ENCODE measurements at places on chromosomes 6 and 20. TPM values are rescaled to one million over a fixed set of nuclear protein-coding genes. Genes with fewer than 3 reads are reported as not detected.

- DNase-seq: no peak
These were observed 37.5 kb upstream of the NUP153 start for GRCh38 chr6:17744019-17744756.

GRCh38 chr6:89138173-89138572 lies 7.7 kb upstream of the PM20D2 start:
- no peak for DNase-seq

DNA sequence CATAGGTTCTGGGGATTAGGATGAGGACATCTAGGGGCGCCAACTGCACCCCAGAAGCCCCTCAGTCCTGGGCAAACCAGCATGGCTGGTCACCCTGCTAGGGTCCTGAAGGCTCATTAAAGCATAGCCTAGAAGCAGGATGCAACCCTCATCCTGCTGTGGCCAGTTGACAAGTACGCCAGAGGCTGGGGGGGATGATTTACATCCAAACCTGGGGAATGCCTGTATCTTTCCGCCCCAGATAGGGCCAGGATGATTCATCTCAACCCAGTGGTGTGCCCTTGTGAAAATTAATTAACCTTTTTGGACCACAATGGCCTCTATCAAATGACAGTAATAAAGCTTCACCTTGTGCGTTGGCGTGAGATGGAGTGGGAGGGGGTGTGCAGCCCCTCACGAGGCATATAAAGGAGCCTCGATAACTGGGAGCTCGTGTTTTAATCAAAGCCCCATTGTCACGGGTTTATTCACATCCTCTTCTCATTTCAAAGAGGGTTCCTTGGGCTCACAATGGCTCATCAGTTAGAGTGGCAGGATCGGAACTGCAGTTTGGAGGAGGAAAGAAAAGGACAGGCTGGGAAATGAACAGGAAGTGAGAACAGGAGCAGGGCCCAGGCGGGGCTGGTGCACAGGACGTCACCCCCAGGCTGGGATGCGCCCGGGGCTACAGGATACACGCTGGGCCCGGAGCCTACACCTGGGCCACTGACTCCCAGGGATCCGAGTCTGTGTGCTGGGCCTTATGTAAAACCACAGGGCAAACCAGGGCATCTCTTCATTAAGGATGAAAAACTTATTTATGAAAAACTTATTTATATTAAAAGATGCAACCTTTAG lies 121.8 kb upstream of the PHACTR3 start:
- no peak for DNase-seq

DNA sequence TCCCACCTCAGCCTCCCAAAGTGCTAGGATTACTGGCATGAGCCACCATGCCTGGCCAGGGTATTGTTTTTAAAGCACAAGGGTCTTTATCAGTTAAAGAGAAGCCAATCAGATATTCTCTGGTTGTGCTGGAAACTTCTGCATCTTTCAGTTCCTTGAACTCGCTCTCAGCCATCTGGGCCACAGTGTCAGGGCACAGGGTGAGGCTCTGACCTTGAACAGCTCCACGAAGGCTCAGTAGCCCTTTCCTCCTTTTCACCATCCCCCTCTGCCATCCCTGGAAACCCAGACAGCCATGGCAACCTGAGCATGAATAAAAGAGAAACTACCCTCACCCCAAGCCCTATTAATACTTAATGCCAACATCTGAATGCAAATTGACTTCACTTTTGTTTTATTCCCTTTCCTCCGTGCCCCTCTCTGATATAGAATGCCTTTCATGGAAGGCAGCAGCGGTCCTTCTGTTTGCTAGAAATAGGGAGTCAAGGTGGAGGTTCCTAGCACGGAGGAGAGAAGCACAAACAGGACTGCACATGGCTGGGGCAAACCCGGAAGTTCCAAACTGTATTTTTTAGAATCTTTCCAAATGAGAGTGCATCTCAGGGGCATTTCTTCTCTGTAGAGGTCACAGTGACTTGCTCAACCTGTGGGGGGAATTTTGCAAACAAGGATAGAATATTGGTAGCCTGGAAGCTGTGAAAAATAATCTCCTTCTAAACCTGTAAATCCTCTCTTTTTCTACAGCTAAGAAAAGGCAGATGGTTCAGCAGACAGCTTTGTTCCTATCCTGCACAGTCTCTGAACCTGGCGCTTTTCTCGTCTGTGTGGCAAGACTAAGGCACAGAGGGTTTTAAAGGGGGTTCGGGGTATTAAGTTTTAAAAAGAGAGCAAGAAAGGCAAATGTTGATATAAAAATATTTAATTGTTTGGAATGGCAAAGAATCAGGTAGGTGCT lies 176.4 kb upstream of the RREB1 start:
- DNase-seq: no peak

DNA sequence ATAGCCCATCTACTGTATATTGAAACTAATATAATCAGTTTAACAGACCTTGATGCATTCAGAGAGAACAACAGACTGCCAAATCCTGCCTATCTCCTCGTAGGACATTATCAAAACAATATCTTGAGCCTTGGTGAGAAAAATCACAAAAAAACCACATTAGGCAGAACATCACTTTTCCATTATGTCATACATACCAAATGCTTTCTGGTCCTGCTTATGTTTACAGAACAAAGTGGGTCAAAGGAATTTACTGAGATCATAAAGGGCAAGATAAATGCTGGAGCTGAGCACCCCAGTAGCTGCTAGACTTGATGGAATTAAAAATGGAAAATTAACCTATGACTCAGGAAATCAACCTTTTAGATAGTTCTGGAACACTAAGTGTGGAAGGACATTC lies 195.3 kb upstream of the KCNK16 start:
- no peak for DNase-seq

GRCh38 chr6:112233847-112234246 lies 20.5 kb downstream of the LAMA4 start:
- DNase-seq: no peak

DNA sequence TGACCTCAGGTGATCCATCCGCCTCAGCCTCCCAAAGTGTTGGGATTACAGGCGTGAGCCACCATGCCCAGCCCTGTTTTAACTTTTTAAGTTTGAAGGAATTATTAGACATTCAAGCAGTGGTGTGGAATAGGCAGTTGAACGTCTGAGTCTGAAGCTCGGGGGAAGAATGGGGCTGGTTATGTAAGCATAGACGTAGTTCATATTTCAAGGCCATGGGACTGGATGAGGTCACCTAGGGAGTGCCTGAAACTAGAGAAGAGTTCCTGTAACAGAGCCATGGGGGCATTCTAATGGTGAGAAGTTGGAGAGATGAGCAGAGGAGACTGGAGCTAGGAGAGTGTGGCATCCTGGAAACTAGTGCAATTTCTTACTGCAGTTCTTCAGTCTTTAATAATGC lies 6.4 kb downstream of the CDKAL1 start:
- no peak for DNase-seq

- DNase-seq: no peak
These were observed 10.9 kb downstream of the ITPR3 start for GRCh38 chr6:33631971-33632557.

- no peak for DNase-seq
These were observed 132.1 kb downstream of the HUS1B start for GRCh38 chr6:524803-525202.

DNA sequence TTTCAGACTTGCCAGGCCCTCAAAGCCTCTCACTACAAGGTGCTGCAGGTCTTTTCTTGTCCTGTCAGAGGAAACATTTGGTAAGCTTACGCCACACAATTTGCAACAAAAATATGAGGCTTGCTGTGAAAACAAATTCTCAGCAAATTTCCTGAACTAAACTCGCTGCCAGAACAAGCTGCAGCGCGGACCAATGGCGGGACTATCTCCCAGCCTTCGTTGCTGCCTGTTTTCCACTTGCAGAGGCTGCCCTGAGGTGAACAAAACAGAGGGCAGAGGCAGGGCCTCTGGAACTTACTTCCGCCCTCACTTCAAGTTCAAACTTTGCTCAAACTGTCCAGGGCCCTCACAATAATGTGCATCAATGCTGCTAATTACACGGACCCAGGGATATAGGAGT lies 12.4 kb downstream of the UQCC2 start:
- DNase-seq: no peak

- peak; percentile 24 for DNase-seq
These were observed 29.5 kb downstream of the SNX5 start for GRCh38 chr20:17938871-17939619.

DNA sequence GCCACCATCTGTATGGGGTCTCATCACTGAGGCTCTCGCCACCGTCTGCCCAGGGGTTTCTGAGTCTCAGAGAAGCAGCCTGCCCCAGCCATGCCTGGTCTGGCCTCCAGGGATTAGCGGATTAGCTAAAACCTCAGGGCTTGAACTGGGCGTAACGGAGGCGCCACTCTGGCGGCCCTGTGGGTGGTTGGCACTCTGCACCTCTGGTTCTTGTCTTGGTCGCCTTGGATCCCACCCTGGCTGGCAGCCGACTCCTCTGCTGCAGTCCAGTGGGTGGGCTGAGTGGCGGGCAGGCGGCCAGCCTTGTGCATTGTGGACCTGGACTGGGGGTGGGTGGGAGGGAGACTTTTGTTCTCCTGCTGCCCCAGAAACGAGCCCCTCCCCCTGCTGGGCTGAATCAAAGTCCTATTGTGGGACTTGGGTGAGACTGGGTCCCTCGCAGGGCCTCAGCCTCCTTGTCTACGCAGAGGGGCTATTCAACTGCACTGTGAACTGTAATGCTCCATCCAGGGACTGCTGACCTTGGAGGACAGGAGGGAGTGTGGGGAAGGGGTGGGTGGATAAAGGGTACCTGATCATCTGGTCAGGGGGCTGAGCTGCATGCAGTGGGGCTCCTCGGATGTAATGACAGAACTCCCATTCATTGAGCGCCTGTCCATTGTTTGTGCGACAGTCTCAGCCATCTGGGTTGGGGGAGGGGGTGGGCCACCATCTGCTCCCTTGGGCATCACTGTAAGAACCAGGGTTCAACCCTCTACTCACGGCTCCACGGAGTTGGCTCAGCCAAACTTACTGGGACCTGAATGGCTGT lies 23.9 kb downstream of the SUN5 start:
- no peak for DNase-seq

GRCh38 chr6:16244446-16244845 lies 6.1 kb downstream of the GMPR start:
- DNase-seq: no peak

DNA sequence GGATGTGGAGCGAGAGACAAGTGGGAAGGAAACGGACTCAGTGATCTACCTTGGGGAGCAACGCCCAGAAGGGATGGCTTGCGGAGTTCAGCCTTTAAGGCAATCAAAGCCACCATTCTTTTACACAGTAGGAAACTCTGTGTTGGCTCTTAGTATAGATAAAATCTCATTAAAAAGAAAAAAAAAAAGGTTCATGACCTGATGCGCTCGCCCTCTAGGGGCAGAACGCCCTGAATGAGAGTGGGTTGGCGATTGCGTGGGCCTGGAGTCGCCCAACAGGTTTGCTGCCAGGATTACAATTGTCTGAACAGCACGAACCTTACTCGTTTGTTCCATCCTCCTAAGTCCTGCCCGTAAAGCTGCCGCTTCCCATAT lies 1.2 kb downstream of the TPD52L1 start:
- DNase-seq: peak; percentile 56

DNA sequence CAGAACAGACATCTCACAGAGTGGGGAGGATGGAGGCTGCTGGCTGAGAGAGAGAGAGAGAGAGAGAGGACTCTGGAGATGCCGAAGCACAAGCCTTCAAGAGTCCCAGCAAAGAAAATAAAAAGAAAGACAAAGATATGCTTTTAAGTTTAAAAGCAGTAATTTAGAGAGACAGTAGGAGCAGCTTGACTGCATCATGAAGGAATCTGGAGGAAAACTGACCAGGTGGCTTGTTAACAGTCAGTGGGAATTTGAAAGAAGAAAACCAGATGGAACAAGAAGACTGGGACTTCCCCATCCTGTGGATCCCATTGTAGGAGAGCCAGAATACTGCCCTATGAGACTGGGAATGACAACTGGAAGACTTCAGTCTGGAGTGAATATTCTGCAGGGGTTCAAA lies 46.3 kb upstream of the PLN start:
- DNase-seq: no peak

- DNase-seq: no peak
These were observed 470 bp downstream of the COL20A1 start for GRCh38 chr20:63293456-63293855.

DNA sequence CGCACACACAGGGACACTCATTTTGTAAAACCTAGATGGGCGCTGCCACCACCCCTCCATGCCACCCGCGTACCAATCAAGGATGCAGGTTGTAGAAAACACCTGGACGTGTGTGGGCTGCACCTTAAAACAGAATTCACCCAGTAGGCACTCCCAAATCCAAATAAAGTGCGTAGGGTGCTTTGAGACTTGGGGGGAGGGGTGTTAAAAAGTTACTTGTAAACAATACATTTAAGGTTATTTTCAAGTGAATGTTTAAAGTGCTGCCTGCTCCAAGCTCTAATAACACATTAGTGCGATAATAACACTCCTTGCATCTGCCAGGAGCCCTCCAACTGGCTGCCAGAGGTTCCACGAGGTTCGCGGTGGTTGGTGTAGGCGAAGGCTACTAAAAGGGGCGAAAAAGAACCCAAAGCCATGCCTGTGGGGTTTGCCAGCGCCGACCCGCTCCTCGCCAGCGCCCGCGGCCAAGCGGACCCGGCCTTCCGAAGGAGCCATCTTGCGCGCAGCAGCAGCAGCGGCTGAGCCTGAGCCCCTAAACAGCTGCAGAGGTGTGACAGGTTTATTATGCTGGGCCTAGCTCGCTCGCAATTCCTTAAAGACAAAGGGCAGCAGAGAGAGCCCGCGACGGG lies 11.5 kb downstream of the FOXC1 start:
- no peak for DNase-seq

- DNase-seq: peak; percentile 43
These were observed 166.6 kb upstream of the MARCKS start for GRCh38 chr6:113690281-113691259.

The ITPA gene
- total RNA-seq: 42.5 TPM

The SEL1L2 gene
- total RNA-seq: not detected

The MTFR2 gene
- 7.0 TPM for total RNA-seq

The IL22RA2 gene
- total RNA-seq: not detected

The SYNDIG1 gene
- not detected for total RNA-seq

The PSORS1C2 gene
- not detected for total RNA-seq

The LPIN3 gene
- 23.5 TPM for total RNA-seq

The KIF16B gene
- 4.3 TPM for total RNA-seq

The MAS1 gene
- total RNA-seq: not detected

The C6orf15 gene
- not detected for total RNA-seq

The NR2E1 gene
- not detected for total RNA-seq
